ENCODE measurements at places on chromosomes 16 and 17.

- H3K27me3 ChIP-seq = no peaks in the 10 kb centered on the region
- H3K4me1 ChIP-seq = peaks cover 6% of the 10 kb centered on the region
- no peak for DNase-seq
- no peaks in the 10 kb centered on the region for H3K36me3 ChIP-seq
- no peak overlapping the region for H3K4me3 ChIP-seq
These were observed 13.7 kb downstream of the CTRB2 start for GRCh38 chr16:75193265-75193650.

DNA sequence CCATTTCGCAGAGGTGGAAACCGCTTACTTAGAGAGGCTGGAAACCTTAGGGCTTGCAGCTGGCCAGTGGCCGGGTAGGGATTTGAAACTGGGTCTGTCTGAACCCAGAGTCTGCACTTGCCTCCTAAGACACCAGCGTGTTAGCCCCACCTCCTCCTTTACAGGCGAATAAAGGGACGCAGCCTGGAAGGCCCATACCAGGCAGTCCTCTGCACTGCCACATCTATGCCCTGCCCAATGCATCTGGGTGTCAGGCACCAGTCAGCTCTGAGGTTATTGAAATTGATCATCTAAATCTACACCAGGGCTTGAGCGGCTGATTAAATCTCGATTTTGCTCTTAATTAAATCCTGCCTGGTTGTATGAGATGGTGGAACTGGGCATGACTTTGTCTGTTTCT lies 19.9 kb upstream of the NAGS start:
- peak overlapping the region; percentile 73 for H3K4me3 ChIP-seq
- H3K27ac ChIP-seq = no peak overlapping the region
- peaks cover 37% of the 10 kb centered on the region for H3K27me3 ChIP-seq
- DNase-seq = peak; percentile 49

GRCh38 chr17:77505181-77505639 lies 364.4 kb downstream of the SEC14L1 start:
- H3K27ac ChIP-seq = no peak overlapping the region
- no peak for DNase-seq
- peaks cover 13% of the 10 kb centered on the region for H3K4me1 ChIP-seq
- H3K36me3 ChIP-seq = peaks cover 3% of the 10 kb centered on the region
- H3K27me3 ChIP-seq = no peaks in the 10 kb centered on the region
- H3K4me3 ChIP-seq = no peak overlapping the region

GRCh38 chr17:49241692-49242397 lies 11.3 kb upstream of the PHOSPHO1 start:
- no peak overlapping the region for H3K27ac ChIP-seq
- no peak overlapping the region for H3K4me3 ChIP-seq
- H3K4me1 ChIP-seq = peaks cover 5% of the 10 kb centered on the region
- DNase-seq = no peak

GRCh38 chr17:65297384-65297783 lies 160.2 kb downstream of the RGS9 start:
- no peak for DNase-seq
- H3K36me3 ChIP-seq = no peaks in the 10 kb centered on the region
- H3K27me3 ChIP-seq = no peaks in the 10 kb centered on the region
- no peak overlapping the region for H3K27ac ChIP-seq
- H3K4me1 ChIP-seq = no peaks in the 10 kb centered on the region

GRCh38 chr17:22171631-22172030 lies 479.3 kb downstream of the KCNJ18 start:
- no peak overlapping the region for H3K4me3 ChIP-seq
- DNase-seq = peak; percentile 50
- peaks cover 10% of the 10 kb centered on the region for H3K4me1 ChIP-seq
- no peaks in the 10 kb centered on the region for H3K27me3 ChIP-seq

DNA sequence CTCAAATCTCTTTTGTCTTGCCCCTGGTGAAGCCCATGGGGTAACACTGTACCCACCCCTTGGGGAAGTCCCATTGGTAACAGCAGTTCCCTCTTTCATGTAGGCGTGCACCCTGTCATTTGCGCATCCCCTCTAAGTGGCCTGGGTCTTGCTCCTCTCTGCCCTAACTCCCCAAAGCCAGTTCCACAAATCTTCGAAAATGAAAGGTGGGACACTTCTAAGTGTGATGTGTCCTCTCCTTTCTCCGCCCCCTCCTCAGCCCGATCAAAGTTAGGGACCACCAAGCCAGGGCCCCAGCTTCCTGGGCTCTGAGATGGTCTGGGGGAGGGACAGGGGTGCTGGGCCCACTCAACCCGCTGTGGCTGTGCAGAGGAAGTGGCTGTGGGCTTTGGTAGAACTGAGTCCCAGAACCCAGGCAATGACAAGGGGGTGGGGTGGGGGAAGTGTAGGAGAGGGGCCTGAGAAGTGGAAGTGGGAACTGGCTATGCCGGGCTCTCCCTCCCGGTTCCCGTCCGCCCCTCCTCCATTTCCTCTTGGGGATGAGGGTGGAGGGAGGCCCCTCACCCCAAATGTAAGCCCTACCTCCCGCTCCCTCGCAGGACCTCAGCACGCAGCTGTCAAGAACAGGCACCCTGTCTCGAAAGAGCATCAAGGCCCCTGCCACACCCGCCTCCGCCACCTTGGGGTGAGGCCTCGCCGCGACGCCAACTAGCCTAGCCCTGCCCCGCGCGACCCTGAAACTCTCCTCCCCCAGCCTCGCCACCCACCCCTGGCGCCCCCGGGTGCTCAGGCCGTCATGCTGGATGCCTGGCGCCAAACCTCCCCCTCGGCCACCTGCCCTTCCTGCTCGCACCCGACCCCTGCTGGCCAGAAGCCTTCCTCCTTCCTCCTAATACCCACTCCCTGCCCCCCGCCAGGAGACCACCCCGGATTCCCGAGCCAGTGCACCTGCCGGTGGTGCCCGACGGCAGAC lies 8.7 kb downstream of the ABI3 start:
- DNase-seq = peak; percentile 64
- H3K27me3 ChIP-seq = peaks cover 22% of the 10 kb centered on the region
- no peaks in the 10 kb centered on the region for H3K36me3 ChIP-seq
- H3K27ac ChIP-seq = no peak overlapping the region
- H3K4me3 ChIP-seq = no peak overlapping the region
- H3K4me1 ChIP-seq = peaks cover 19% of the 10 kb centered on the region

Data from GM23338 (cell line).